ENCODE measurements at places on chromosomes 13 and 19.

- no peak for DNase-seq
Measured at GRCh38 chr13:21980049-21980448, 309.2 kb downstream of the FGF9 start.

- DNase-seq: no peak
Measured at GRCh38 chr19:54882758-54883157, 8.7 kb downstream of the FCAR start.

- no peak for DNase-seq
Measured at GRCh38 chr13:112003941-112004340, 63.0 kb upstream of the SOX1 start.

GRCh38 chr19:50977626-50978025 is 6.1 kb downstream of the KLK7 start:
- DNase-seq: no peak

DNA sequence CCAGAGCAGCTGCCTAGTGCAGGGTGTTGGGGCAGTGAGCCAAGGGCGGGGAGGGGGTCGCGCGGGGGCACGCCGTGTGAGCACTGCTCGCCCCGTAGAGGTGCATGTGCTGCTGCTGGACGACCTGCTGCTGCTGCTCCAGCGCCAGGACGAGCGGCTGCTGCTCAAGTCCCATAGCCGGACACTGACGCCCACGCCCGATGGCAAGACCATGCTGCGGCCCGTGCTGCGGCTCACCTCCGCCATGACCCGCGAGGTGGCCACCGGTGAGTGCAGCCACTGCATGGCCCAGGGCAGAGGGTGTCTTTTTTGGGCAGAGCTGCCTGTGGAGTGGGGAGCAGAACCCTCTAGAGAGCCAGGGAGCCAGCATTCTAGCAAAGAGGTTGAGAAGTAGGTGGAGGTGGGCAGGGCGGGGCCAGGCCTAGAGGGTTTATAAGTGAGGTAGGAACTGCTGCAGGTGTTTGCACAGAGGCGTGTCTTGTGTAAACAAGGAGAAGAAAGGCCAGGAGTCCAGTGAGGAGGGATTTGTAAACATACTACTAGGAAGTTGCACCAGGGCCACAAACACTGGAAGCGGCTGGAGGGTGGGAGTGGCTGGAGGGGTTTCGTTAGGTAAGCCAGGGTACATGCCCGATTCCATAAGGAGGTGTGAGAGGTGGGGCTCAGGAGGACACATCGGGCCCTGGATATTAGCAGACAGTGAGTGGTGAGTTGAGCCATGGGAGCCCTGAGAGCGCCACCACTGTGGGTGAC is 21.3 kb downstream of the ARHGEF1 start:
- no peak for DNase-seq

Measured in T-helper 1 cell (primary cell).